Testis (tissue), 5 donors: ENCODE measurements at places on chromosomes 13 and 19.

- no peak for DNase-seq
These were observed 1.6 kb upstream of the BBC3 start for GRCh38 chr19:47232422-47233211.

DNA sequence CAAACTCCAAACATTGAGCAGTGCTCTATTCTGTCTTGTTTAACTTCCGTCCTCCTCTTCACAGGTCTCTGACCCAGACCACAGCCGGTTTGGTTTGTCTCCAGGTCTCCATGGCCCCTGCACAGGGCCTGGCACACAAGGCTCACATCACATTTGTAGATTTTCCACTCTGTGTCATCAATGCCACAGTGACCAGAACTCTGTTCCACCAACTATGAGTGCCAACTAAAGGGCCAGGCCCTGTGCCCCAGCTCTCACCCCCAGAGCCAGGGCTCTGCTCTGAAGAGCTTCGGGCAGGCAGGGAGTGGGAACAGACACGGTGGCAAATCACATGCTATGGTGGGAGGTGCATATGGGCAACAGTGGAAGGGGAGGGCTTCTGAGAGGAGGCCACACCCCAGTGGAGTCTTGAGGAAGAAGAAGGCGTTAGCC is 16.0 kb downstream of the SMG9 start:
- no peak for DNase-seq

- DNase-seq, result no peak
These were observed 158.2 kb downstream of the NALCN start for GRCh38 chr13:101258071-101258470.

DNA sequence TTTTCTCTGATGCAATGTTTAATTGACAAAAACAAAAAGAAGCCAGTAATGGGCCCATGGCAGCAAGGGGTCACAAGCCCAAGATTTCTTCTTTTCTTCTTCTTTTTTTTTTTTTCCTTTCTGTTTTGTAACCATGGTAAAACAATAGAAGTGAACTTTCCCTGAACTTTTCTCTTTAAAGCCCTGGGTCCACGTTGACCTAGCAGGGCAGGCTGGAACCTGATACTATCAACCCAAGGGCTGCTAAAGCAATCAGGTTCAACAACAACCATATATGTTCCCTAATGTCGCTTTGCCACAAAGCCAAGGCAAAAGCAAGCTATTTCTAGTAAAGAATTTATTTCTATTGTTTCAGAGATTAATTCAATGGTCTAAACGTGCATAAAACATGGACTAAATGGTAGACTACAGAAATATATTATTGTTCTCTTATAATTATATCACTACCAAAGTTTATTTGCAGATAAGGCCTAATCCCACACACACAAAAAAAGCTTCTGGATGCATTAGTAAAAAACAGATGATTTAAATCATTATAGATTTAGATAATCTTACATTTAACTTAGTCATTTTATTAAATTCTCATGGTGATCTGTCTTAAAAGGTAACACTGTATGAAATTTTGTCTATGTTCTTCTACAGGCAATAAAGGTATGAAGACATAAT is 153.9 kb downstream of the DACH1 start:
- DNase-seq, result no peak

DNA sequence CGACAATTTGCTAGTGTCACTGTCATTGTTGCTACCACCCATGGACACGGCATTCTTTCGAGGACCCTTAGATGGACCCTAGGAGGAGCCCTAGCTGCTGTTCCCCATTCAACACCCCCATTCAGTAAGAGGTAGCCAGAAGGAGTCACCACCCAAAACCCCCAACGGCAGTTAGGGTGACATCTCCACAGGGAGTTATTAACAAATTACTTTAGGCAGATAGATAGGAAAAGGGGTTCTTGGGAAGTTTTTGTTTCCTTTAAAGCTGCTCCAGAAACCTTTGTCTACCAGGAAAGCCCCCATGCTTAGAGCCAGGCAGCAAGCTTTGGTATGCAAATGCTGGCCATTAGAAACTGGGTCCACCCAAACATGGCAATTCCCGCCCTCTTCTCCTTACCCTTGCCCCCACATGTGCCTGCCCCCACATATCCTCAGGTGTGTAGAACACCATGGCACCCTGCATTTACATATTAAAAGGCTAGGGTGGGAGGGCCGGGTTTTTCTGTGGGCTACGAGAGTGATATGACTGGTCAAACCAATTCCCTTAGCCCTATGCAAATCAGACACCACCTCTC is 190.9 kb downstream of the SLITRK6 start:
- no peak for DNase-seq

DNA sequence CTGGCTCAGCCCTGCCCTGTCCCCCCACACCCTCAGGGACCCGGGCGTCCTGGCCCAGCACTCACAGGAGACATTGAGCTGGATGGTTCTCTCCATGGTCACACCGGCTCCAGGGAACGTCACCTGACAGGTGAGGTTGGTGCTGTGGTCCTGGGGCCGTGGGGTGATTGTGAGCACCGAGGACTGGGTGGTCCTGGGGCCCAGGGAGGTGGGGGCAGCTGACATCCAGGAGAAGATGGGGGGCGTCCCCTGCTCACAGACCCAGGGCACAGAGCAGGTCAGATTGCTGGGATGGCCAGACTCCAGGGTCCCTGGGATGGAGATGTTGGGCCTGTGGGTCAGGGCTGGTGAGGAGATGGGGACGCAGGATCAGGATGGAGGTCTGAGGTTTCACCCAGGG is 854 bp downstream of the SIGLEC6 start:
- no peak for DNase-seq

DNA sequence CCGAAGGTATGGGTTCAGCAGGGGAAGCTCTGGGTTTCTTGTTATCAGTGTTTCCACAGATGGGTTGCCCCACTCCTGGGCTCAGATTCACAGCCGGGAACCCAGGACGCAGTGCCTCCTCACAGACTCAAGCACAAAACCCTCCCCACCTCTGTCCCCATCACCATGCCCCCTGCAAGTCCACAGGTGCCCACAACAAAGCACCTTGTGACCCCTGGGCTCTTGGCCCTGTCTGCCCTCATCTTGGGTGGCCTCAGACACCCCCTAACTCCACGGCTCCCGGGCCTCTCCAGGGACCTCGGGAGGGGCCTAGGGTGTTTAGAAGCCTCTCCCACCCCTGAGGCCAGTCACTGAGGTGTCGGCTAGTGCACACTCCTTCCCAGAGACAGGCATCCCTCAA is 231.7 kb downstream of the TUBA3C start:
- DNase-seq, result no peak

DNA sequence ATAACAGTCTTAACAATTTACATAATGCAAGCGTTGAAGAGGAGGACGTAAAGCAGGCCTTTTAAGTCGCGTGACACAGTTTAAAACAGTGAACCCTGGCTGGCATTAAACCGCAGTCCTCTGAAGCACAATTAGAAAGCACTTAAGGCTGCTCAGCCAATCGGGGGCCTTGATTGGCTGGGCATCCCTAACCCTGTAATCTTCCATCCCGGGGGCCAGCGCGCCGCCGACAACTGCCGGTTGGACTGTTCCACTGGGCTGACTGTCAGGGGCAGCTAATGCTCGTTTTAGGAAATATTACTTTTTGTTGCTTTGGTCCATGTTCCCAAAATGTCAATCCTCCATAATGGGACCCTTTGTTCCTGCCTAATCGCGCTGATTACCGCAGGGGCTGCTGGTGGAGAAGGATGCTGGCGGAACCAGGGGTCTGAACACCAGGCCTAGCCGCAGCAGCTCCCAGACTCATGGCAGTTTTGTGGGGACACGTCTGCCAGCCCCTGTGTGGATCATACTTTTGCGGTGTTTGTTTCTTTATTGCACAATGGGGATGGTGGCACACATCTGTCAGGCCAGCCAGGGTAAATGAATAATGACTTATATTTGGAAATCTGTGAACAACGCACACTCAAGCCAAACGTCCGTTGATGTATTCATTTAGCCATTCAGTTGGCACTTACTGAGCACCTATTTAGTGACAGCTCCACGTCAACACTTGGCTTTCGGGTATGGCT is 127.1 kb upstream of the SPACA7 start:
- peak; percentile 9 for DNase-seq

GRCh38 chr13:94656766-94657165 is 55.1 kb downstream of the GPR180 start:
- no peak for DNase-seq

GRCh38 chr13:97934590-97934989 is 18.9 kb upstream of the IPO5 start:
- DNase-seq, result peak; percentile 63

DNA sequence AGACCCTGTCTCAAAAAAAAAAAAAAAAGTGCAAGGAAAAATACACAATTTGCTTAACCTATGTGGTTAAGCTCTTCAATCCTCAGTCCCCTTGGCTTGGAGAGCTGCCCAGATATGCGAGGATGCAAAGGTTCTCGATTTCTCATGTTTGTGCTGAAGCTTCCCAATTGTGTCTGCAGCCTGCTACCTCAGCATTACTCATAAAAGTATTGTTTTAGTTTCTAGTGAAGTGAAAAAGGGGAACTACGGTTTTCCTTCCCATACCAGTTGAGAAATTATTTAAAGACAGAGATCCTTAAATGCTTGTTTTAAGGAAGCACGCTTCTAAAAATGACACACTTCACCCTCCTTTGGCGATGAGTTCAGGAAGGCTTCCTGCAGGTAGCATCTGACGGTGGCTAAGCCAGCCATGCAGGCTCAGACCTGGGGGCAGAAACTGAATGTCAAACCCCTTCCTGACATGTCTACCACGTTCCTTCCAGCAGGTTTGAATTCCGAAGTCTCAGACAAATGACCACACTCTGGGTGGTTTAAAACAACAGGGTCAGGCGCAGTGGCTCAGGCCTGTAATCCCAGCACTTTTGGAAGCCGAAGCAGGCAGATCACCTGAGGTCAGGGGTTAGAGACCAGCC is 47.9 kb downstream of the RUBCNL start:
- DNase-seq, result peak; percentile 29

DNA sequence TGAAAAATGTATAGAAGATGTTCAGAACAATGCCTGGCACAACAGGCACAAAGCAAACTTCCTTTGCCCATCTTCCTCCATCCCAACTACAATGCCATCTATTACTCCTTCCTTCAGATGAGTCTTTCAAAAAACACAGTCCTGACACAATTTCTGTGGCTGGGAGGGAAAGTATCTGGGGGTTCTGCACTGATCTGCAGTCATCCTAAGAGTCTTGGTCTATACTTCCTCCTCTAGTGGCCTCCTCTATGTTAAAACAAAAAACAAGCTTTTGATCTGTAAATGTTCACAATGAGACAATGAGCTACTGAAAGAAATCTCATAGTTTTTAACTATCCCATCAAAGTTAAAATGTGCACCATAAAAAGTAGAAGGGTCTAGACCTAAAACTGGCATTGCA is 44.8 kb downstream of the USP12 start:
- no peak for DNase-seq

DNA sequence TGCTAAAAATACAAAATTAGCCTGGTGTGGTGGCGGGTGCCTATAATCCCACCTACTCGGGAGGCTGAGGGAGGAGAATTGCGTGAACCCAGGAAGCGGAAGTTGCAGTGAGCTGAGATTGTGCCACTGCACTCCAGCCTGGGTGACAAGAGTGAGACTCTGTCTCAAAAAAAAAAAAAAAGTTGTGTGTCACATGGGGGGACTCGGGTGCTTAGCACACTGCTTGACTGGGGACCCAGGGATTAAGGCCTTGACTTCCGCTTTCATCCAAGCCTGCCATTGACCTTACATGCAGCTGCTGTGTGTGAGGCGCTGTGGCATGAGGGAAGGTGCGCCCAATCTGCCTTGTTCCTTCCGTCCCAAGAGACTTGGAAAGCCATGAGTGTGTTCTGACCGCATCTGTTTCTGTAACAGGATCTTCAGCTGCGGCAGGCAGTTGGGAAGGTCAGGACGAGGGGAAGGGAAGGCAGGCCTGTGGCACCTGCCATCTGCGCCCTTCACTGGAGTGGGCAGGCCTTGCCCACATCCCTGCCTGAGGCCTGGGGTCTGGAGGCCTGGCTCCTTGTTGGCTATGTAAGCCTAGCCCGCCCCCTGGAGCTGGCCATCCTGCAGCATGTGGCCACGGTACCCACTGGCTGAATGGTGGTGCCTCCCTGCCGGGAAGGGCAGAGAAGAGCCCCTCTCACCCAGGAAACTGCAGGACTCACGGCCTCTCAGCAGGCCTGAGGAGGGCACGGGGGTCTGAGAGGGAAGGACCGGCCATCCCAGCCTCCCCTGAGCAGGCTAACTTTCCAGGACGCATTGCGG is 23.0 kb downstream of the PPP1R37 start:
- no peak for DNase-seq

DNA sequence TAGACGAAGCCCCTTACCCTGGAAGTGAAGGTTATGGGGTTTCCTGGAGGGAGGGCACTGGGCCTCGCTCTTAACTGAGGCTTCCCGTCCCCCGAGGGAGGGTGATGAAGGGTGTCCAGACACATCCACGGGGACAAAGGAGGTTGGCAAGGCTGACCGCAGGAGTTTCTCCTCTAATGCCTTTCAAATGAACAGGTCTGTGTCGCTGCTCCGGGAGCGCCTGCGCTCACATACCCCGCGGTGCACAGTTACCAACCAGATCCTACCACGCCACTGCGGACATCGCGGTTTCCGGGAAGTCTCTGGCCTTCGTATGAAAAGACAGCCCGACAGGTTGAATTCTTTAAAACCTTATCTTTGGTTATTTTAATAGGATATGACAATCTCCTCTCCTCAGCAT is 41.3 kb downstream of the IRS2 start:
- no peak for DNase-seq

DNA sequence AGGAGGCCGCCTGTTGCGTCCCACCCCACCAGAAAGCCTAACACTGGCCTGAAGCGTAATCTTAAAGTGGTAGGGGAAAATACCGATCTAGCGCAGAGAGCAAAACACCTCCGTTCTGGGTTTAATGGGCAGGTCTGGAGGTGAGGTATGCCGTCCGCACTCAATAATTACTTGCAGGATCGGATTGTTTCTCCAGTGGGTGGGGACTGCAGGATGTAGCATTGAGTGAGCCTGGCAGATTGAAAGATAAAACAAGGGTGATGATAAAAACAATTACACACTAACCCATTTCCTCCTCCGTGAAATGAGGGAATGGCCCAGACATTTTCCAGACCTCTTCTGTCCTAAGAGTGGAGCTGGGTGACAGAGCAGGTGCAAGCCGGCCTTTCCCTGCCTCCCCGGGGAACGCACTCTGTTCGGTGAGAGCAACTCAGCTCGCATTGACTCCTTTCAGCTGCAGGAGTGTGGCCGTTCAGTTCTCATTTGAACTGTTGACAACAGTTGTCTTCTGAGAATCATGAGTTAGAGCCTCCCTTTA is 110.2 kb upstream of the DOCK9 start:
- DNase-seq, result peak; percentile 27

- DNase-seq, result no peak
These were observed 1485.3 kb downstream of the PCDH9 start for GRCh38 chr13:65744836-65745235.

DNA sequence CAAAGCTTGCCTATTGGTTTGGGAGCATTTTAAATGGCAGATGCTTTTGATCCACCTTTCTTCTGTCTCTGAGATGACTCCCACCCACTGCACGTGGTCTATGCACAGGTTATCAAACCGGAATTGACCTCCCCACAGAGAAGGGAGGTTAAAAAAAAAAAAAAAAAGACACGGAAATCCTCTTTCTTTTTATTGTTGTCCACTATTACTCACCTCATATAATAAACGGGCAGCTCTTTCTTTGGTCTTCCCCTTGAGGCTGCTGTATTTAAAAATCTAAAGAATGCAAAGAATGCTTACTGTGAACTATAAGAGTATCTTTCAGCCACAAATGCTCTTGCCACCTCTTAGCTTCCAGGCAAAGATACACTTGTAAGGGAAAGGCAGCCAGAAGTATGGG is 329.7 kb downstream of the NDFIP2 start:
- no peak for DNase-seq

- DNase-seq, result no peak
These were observed 15.2 kb downstream of the RCBTB1 start for GRCh38 chr13:49569993-49570689.
